ENCODE measurements at places on chromosomes 11 and 22.

DNA sequence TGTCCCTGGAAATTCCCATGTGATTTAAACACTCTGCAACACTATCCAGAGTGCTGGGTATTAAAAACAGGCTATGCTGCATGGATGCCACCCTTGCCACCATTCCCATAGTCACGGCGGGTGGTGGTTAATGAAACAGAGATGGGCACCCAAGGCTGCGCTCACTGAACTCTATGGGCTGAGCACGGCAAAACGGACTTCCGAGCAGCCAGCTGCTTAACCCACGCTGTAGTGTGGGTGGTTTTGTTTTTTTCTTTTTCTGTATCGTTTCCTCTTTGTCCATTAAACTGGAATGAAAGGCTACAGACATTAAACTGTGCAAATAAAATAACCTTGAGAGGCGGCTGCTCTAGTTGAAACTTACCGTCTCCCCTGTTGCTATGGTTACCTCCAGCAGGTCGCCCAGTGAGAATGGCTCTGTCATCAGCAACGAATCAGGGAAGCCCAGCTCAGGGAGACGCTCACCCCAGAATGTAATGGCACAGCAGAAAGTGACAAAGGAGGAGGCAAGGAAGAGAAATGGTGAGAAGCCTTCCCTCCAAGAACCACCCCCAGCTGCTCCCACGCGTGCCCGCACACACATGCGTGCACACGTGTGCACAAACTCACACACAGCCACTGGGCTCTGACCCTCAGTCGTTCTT, 102.1 kb downstream of the C11orf91 start:
- no peak for DNase-seq

DNA sequence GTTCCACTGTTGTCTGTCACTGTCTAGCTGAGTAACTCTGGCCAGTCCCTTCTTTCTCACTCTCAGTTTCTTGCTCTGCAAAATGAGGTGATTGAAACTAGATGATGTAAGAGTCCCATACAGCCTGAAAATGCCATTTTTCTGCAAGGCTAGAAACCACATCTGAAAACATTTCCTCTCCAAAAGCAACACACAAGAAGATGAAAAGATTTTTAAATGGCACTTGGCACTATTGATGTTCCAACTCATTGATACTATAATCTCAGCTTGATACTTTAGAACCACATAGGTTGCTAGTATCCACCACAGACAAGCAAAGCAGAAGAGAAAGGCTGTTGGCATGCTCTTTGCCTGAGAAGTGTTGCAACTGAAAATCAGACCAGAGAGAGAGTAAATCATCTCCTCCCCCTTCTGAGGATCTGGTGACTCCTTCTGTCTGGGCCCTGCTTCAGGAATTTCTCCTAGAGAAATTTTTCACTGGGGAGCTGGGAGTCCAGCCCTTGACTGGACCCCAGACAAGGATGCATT, 1217.9 kb downstream of the LRRC4C start:
- DNase-seq = no peak

DNA sequence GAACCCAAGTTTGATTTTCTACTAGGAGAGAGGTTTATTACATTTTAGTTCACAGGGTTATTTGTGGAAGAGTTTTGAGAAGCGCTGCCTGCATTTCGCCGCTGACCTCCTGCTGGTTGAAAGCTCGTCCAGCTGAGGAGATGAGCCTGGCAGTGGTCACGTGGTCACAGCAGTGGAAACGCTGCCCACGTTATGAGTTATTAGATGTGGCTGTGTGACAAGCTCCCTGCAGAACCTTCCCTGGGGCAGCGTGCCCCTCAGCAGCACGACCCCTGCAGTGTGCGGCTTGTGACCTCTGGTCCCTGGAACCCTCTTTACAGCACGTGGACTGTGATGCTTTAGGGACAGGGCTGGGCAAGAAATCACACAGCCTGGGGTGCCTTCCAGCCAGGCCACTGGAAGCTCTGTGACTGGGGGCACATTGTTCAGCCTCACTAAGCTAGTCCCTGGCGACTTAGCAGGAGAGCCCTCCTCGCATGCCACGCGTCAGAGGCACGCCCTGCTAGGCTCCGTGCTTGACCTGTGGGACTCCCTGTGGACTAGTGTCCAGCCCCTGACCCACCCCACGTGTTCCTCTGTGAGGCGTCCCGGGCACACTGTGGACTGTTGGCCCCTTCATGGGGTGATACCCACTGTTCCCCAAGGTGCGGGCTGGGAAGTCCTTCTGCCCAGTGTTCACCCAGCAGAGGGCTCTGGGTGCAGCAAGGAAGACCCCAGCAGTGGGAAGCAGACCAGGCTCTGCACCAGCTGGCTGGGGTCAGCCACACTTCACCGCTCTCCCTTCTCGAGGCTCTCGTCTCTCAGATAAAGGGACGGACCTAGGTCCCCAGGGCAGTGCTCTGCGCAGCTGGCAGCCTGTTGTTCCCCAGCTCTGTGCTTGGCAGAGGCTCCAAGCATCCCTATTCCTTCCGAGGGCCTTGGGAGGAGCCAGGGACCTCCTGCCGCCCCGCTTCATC, 349.5 kb downstream of the TBC1D22A start:
- no peak for DNase-seq

GRCh38 chr11:45917286-45917622, 423 bp downstream of the PEX16 start:
- no peak for DNase-seq

GRCh38 chr11:117676501-117676900, 120.5 kb downstream of the DSCAML1 start:
- DNase-seq = no peak

DNA sequence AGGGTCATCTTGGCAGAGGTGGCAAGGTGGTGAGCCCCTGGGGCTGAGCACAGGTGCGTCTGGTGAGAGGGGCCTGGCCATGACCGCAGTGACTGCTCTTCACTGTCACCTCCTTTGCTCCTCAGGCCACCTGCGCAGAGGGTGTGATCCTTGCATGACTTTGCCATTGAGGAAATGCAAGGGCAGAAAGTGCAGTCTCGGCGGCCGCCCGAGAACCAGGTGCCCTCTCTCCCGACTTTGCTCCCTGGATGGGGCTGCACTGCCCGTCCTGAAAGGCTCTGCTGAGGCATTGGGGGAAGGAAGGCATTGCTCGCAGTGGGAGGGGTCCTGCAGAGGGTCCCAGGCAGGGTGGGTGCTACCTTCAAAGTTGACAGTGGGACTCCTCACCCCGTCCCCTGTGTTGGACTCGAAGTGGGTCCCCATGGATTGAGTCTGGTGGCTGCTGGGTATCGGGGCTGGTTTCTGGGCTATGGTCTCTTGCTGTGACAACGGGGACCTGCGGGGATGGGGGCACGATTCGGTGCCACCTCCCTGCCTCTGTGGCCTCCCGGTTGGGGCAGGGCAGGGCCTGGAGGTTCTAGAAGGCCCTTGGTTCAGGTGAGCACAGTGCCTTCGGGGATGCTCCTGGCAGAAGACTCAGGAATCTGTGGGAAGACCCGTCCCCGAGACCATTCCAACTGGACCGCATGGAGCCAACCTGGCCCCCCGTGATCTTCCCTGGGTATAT, 1239.4 kb downstream of the BRD1 start:
- DNase-seq = no peak

DNA sequence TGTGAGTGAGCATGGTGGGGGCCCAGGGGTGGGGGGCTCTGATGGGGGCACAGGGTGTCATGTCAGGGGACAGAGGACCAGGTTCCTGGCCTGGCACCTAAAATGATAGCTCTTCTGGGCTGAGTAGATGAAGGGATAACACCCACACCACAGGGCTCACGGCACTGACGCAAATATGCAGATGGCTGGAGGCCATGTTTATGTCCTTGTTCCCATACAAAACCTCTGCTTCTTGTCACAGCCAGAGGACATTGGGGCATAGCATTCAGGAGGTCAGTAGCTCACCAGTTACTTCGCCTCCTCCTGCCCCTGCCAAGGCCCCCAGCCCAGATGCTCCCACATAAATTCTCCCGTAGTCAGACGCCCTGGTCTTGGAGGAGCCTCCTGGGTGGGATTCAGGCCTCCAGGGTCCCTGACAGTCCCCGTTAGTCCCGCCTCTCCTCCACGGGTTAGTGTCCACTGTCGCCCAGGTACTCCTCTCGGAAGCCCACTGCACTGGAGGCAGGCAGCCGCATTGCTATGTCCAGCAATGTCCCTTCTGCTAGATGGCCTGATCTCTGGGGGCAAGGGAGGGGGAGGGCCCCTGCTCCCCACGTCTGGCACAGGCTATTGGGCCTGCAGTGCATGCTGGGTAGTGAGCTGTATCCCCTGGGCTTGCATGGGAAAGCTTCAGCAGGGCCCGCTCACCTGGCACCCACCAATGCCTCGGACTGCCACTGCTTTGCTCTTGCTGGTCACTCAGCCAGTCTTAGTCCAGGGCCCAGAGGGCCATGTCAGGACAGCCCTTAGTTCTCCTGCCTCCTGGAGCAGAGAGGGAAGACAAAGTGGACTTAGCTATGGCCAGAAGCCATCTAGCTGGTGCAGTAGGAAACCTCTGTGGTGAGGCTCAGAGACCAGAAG, 75.6 kb upstream of the MYOD1 start:
- DNase-seq = no peak

DNA sequence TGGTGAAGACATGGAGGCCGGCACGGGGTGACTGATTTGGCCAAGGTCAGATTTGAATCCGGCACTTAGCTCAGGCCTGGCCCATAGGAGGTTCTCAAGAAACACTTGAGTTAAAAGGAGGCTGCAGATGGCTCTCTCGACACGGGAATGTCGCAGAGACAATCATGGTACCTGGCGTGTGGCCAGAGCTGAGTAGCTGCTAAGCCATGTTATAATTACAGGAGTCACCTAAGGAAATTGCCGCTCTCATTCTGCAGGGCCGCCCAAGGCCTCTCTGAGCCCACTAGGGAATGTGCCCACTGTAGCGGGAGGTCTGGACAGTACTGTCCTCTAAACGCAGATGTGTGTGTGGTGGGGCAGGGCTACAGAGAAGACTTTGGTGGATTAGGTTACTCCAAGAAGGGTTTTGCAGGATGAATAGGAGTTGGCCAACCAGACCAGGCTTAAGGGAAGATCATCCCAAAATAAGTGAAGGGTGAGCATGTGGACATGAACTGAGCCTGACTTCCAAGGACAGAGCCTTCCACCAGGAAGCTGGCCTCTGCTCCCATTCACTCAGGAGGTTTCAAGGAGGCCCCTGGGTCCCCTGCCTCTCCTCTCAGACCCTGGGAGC, 19.3 kb upstream of the PRR5 start:
- DNase-seq = no peak

DNA sequence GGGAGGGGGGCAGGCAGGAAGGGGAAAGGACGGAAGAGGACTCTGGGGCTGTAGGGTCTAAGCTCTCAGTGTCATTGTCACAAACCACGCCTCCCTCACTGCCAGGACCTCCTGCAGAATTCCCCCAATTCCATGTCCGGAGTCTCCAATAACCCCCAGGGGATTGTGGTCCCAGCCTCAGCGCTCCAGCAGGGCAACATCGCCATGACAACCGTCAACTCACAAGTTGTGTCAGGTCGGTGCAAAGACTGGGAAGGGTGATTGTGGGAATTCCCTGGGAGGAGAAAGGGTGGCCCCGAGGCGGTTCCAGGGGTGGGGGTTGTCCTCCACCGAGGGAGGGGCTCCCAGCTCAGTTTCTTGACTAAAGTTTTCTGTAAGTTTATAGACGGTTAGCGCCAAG, 86.0 kb downstream of the FEZ1 start:
- no peak for DNase-seq

- DNase-seq = no peak
Observed at GRCh38 chr11:77590194-77590782, 535 bp downstream of the AQP11 start.

DNA sequence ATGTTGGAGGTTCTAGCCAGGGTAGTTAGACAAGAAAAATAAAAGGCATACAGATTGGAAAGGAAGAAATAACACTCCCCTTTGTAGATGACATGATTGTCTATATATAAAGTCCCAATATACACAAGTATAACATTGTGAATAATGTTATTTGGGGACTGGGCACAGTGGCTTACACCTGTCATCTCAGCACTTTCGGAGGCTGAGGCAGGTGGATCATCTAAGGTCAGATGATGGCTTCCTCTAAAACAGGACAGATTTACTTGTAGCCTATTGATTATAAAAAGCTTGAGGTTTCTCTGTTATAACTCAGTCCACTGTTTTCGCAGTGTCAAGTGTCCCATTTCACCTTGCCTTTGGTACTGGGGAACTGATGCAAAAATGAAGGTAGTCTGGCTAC, 19.6 kb downstream of the ATM start:
- DNase-seq = no peak

DNA sequence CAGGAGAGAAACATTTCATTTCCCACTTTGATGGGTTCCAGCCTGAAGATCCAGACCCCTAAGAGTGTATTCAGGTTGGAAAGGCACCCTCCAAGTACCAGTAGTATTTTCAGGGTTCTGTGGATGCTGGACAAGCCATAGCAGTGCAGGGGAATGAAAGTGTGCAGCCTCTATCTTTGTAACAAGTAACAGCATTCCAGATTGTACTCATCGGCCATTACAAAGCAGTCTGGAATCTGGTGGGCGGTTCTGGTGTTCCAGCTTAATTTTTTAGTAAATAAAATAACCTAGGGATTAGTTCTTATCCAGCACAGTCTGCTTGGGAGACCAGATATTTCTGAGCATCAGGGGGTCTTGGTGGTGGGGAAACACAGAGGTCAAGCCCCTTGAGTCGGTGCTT, 22.6 kb downstream of the APLNR start:
- no peak for DNase-seq

DNA sequence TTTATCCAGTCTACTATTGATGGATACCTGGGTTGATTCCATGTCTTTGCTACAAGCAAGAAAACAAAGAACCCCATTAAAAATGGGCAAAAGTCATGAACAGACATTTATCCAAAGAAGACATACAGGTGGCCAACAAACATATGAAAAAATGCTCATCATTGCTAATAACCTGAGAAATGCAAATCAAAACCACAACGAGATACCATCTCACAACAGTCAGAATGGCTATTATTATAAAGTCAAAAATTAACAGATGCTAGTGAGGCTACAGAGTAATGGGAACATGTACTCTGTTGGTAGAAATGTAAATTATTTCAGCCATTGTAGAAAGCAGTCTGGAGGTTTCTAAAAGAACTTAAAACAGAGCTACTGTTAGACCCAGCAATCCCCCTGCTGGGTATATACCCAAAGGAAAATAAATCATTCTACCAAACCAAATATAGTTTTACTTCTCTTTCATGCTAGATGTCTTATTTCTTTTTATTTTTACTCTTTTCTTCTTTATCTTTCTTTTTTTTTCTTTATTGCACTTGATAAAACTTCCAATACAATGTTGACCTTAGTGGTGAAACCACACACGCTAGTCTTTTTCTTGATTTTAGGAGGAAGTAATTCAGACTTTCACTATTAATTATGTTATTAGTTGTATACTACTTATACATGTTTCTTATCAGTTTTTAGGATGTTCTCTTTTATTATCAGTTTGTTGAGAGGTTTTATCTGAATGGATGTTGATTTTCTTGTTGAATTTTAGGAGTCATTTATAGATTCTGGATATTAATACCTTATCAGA, 14.3 kb downstream of the TRIM22 start:
- no peak for DNase-seq
